CD4-positive, alpha-beta T cell treated with Interleukin-17A for 4 hours (primary cell): ENCODE measurements at places on chromosomes 6 and 20.

DNA sequence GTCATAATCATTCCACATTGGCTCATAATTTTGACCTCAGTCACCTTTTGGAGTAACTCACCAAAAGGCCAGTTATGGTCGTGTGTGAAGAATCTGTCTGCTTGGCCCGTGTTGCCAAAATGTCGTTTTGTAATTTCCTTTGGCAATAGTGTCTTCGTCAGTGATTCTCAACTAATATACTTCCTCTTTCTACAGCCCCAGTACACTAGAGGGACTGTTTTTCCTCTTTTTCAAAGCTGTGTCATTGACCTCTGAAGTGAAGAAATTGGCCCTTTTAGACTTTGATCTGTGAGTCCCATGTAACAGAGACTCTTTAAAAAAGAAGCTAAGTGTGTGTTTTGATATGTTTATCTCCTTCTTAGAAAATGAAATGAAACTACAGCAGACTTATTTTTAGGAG lies 5.2 kb downstream of the FOXO3 start:
- no peak for DNase-seq

DNA sequence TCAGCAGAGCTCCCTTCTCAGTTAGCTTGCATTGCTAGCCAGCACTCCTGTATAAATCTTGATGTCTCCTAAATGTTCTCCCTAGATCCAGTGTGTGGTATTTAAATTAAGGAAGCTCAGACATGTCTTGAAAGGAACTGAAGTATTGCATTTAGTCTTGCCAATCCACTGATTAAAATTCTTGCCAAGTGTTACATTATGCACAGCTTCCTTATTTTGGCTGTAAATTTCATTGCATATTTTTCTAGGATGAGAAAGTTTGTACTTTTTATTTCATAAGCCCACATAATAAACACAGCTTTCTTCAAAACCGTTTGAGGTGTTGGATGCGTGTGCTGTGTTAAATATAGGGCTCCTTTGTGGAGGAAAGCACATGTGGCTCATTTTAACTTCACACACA lies 329.8 kb upstream of the FLRT3 start:
- DNase-seq: no peak

GRCh38 chr20:63962426-63963347 lies 6.5 kb upstream of the UCKL1 start:
- DNase-seq: no peak

DNA sequence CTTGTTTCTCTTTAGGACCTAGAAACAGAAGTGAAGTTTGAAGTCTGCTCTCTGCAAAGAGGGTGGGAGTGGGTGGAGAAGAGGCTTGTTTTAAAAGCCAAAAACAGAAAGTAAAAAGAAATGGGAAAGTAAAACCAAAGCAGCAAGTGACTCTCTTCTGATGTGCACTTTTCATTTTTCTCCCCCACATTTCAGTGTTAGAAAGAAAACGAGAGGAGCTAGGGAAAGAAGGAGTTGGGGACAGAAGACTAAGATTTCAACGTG lies 1.3 kb downstream of the C6orf141 start:
- DNase-seq: no peak

- DNase-seq: no peak
Measured at GRCh38 chr6:9455864-9456658, 958.8 kb downstream of the TFAP2A start.

- no peak for DNase-seq
Measured at GRCh38 chr20:61980647-61981583, 84.8 kb downstream of the TAF4 start.

GRCh38 chr6:133130863-133131262 lies 110.3 kb upstream of the EYA4 start:
- no peak for DNase-seq

- DNase-seq: no peak
Measured at GRCh38 chr6:155329460-155330132, 15.3 kb upstream of the TFB1M start.

DNA sequence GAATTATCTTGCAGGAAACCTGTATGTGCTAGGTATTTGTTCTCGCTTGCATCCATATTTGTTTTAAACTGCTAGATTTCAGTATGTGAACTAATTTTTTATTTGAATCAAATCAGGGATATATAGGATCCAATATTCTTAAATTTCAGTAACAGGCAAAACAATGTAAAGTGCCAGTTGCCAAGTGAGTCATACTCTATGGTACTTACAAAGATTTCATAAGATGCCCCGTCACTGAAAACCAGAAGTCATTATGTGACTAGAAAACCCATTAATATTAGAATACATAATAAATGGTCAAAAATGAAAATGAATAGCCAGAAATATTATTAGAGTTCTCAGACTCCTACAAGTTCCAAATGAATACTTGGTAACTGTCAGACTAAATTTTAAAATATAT lies 481.2 kb downstream of the TFAP2A start:
- DNase-seq: no peak
